ENCODE measurements at places on chromosomes 7 and 10.
A peak's percentile ranks its signal among the peaks of the same experiment; 100 is the strongest.

DNA sequence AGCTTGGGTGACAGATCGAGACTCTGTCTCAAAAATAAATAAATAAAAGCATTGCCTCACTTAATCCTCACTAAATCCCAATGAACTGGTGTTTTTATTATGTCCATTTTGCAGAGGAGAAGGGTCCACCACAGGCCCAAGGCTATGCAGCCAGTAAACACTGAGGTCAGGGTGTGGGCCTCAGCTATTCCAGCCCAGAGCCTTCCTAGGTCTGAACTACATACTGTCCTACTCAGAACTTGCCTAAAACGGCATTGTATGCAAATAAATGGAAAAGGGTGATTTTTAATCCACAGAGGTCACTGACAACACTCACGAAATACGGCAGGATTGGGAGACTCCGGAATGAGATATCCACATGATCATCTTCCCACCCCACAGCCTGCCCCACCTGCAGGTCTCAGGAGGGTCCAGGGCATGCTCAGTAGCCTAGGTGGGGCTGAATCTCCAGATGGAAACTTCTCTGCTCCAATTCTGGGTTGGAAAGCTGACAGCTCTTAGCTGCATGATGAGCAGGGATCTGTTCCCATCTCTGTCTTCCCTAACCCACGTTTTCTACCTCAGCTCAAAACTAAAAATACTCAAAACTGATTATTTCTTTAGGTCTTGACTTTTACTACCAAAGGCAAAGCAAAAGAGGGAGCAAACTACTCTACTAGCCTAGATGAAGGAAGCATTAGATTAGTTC is 121.0 kb downstream of the SORBS1 start:
- no peak for DNase-seq

DNA sequence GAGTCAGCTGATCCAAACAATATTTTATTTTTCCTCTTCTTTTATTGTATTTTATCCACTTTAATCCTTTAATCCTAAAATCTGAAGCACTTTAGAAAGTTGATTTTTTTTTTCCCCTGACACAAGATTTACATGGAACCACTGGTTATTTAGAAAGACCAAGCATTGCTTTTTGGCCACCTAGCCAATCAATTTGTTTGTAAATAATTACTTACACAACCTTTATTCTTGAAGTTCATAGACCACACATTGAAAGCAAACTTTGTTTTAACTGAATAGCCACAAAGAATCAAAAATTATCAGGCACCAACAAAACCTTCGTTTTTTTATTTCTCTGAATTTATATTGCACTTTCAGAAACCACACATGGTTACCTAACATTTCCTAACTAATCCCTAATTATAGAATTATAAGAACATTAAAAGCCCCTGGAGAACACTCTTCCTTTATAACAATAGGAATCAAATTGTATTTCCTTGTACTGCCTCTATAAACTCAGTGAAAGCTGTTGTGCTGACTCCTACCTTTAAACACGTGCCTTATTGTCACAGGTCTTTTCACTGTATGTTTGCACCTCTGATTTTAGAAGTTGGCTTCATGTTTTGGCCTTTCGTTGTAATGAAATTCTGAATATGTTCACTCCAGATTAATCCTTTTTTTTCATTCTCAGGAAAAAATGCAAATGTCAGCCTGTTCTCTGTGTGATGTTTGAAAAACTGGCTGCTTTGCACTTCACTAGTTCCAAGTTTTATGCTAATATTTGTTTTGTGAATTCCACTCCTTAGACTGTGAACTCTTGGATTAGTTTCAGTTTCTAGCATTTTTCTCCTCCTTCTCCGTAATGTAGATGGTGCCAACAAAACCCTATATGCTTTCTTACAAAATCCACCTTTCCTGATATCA is 1511.9 kb downstream of the REEP3 start:
- no peak for DNase-seq

- DNase-seq: peak; percentile 20
Measured at GRCh38 chr10:62514079-62514693, 140.0 kb downstream of the ZNF365 start.

DNA sequence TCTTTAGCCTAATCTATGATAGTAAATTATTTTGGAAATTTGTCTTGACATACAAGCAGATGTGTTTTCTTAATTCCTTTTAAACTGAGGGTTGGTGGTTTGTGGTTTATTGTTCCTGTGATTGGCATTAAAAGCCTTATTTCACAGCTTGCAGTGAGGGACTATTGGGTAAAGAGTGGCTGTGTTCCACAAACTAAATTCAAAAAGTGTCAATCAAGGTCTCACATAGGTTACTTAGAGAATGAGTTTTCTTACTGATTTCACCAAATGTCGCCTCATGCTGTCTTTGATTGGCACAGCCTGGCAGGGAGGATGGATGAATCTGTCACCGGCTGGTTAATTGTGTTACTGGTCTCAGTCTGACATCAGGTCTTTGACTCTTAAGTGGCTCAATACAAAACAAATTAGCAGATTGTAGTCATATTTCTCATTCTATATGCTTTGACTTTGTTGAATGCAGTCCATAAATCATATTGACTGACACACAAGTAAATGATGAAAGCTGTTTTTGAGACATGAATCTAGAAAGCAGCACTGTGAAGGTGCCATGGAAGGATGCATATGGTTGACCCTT is 66.8 kb upstream of the CYP26C1 start:
- DNase-seq: no peak

GRCh38 chr10:78436706-78437406 is 403.2 kb downstream of the RPS24 start:
- no peak for DNase-seq

DNA sequence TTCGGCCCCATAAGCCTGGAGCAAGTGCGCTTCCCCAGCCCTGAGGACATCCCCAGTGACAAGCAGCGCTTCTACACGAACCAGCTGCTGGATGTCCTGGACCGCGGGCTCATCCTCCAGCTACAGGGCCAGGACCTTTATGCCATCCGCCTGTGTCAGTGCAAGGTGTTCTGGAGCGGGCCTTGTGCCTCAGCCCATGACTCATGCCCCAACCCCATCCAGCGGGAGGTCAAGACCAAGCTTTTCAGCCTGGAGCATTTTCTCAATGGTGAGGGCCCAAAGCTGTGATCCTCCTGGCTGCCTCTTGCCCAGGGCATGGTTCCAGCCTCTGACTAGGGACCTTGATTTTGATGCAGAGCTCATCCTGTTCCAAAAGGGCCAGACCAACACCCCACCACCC is 10.1 kb downstream of the IRF5 start:
- peak; percentile 30 for DNase-seq

GRCh38 chr10:2980116-2980515 is 87.2 kb upstream of the PFKP start:
- peak; percentile 26 for DNase-seq

DNA sequence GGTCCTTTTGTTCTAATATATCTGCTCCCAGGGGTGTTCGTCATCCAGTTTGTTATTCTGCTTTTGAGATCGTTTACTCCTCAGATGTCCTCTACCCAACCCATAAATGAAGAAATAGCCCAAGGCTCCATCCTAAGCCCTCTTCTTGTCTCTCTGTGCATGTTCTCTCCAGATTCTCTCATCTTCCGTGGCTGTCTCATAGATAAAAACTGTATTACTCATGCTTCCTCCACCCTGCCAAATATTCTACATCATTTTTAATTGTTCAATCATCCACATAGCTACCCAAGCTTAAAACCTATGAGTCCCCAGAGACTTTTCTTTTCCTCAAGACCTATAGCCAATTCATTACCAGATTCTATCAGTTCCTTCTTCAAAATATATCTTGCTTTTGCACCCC is 44.9 kb downstream of the CAV1 start:
- DNase-seq: peak; percentile 95

DNA sequence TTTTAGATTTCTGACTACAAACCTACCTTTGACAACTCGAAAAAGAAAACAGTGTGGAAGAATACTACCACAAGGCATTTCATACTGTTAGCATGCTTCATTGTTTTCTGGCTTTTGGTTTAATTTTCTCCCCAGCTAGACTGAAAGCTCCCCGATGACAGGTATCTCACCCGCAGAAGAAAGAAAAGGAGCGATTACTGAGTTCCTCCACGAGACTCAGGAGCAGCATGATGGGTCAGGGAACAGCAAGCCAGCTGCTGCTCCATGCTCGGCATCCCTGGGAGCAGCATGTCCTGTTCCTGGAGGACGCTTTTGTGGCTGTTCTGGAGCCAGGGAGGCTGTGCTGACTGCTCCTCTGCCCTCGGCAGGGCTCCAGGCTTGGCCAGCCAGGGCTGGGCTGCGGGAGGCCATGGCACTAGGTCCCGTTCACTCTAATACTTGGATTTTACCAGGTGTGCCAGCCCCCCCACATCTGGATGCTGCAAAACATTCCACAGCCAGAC is 133.4 kb downstream of the PRKAG2 start:
- no peak for DNase-seq

- no peak for DNase-seq
Measured at GRCh38 chr10:125084614-125085257, 75.6 kb downstream of the CTBP2 start.

DNA sequence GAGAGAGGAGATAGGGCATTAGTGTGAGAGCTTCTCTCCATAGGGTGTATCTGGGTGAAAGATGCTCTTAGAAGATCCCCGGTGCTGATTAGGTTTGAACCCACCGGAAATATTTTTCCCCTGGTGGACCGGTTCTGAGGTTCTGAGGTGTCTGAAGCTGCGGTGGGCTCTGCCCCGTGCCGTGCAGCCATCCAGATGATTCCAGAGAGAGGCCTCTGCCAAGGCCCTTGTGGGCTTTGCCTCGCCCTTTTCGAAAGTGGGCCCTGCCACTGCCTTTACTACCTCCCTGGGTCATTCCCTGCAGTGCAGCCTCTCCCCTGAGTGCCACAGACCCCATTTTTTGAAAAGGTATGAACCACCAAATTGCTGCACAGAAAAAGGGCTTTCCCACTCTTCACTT is 2.8 kb downstream of the GIMAP8 start:
- DNase-seq: no peak

- no peak for DNase-seq
Measured at GRCh38 chr7:32378988-32379387, 111.2 kb downstream of the LSM5 start.

DNA sequence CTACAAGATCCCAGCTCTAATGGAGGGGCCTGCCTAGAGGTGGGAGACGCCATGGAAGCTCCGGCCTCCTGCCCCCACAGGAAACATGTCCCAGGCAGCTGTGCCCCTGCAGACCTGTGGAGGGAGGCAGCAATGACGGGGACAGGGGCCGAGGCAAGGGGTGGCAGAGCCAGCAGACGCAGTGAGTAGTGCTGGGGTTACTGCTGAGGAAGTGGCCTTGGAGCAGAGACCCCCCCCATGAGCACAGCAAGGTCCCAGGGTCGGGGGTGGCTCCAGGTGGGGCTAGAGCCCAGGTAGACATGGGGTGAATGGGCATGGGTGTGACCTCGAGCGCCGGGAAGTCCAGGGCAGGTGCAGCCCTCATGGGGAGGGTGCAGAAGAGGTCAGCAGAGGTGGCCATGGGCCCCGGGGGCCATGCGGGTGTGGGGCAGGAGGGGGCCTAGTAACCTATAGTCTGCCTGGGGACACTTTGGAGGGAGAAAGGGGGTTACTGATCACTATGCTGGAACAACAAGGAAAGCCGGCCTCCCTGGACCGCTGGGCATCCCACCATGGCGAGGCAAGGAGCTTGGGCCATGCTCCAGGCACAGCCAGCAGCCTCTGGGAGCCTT is 45.5 kb downstream of the JAKMIP3 start:
- DNase-seq: no peak

- DNase-seq: no peak
Measured at GRCh38 chr7:16320099-16320660, 101.2 kb downstream of the CRPPA start.

DNA sequence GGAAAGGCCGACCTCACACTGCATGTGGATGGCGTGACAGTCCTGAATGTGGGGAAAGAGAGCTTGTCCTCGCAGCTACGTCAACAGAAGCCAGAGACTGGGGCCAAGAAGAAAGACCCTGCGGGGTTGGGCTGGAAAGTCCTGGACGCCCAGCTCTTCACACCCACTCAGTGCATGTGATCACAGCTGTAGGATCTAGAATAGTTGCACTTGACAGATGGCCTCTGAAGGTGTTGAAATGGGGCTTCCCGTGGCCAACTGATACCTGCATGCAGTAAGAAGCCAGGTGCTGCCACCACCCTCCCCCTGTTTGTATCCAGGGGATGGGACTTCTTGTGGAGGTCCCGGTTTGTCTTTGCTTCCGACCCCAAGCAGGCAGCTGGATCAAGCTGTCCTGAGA is 34.1 kb upstream of the OCM2 start:
- DNase-seq: no peak

DNA sequence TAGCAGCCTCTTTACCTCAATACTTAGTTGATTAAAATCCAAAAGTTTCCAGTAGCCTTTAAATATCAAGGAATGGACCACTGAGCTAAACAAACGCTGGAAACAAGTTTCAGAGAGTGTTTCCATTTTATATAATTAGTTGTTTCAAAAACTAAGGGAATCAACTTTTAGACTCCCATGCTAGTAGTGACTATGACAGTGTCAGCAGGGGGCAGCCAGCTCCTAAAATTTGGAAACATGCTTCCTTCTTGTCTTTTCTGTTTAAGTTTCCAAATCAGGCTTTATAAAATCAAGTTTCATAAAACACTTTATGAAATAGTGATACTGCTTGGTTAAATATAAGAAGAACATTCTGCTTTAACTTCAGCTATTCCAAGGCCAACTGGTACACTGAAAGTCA is 138.2 kb upstream of the TMEM229A start:
- DNase-seq: no peak

- DNase-seq: peak; percentile 91
Measured at GRCh38 chr10:31147210-31147608, 115.5 kb upstream of the ZNF438 start.

DNA sequence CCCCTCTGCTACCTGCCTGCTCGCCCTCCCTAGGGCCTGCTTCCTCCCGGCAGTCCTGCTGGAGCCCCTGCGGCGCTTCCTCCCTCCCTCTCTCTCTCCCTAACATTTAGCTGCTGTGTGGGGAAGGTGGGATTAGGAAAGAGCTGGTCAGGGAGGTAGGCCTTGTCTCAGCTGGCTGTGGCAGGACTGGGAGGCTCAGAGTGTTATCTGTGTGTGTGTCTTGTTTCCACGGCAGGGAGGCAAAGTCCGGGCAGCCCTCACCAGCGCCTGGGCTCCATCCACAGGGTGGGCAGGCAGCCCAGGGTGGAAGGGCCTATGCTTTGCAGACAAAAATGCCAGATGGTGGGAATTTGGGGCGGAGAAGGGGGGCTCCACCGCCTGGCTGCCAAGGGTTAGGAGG is 105.7 kb downstream of the RPS24 start:
- DNase-seq: no peak

GRCh38 chr10:10629512-10629911 is 388.2 kb upstream of the CELF2 start:
- peak; percentile 6 for DNase-seq

DNA sequence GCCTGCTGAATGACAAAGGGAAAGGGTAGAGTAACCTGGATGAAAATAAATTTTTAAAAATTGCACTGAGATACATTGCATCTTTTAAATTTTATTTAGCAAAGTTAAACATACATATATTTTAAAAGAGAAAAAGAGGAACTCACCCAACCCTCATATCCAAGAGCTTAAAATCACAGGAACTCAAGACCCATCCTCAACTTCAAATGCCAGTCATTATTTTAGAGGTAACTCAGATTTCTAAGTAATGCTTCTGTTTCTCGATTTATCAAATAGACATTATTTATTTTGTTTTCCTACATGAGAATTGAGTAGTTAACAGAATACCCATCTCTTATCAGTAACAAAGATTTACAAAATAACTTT is 32.4 kb upstream of the KMT2E start:
- no peak for DNase-seq

GRCh38 chr7:115476671-115477181 is 553.8 kb downstream of the TFEC start:
- DNase-seq: peak; percentile 23

All from GM23248 (cell line).